ENCODE measurements at places on chromosomes 16 and 17. TPM values are rescaled to one million over a fixed set of nuclear protein-coding genes. Genes with fewer than 3 reads are reported as not detected.

The CLEC3A gene
- 0.49 TPM for polyA plus RNA-seq

The BICDL2 gene
- 0.38 TPM for polyA plus RNA-seq

The CMTR2 gene
- 21.2 TPM for polyA plus RNA-seq

The RNF222 gene
- polyA plus RNA-seq = not detected

The NTHL1 gene
- 40.1 TPM for polyA plus RNA-seq

The MYH13 gene
- not detected for polyA plus RNA-seq

The PPP1R27 gene
- not detected for polyA plus RNA-seq

The TMEM98 gene
- polyA plus RNA-seq = 74.8 TPM

The MPV17L gene
- 10.9 TPM for polyA plus RNA-seq

The FN3KRP gene
- polyA plus RNA-seq = 54.1 TPM

The ATF7IP2 gene
- 15.6 TPM for polyA plus RNA-seq

The NAGPA gene
- 10.5 TPM for polyA plus RNA-seq

The SNAI3 gene
- polyA plus RNA-seq = 2.2 TPM

The TMC5 gene
- polyA plus RNA-seq = 0.38 TPM

The WFIKKN1 gene
- polyA plus RNA-seq = 1.4 TPM

The PDF gene
- 8.0 TPM for polyA plus RNA-seq

The CHRNE gene
- polyA plus RNA-seq = 1.1 TPM

The ADORA2B gene
- 4.1 TPM for polyA plus RNA-seq

The GDPD3 gene
- 10.9 TPM for polyA plus RNA-seq

The CD300LG gene
- 0.40 TPM for polyA plus RNA-seq
